ENCODE measurements at places on chromosomes 11 and 22.

GRCh38 chr11:78158987-78159652 is 19.7 kb upstream of the ALG8 start:
- no peak for DNase-seq

- DNase-seq = no peak
Measured at GRCh38 chr11:110219006-110219785, 77.2 kb downstream of the RDX start.

- DNase-seq = no peak
Measured at GRCh38 chr11:73962101-73962705, 11.4 kb downstream of the DNAJB13 start.

DNA sequence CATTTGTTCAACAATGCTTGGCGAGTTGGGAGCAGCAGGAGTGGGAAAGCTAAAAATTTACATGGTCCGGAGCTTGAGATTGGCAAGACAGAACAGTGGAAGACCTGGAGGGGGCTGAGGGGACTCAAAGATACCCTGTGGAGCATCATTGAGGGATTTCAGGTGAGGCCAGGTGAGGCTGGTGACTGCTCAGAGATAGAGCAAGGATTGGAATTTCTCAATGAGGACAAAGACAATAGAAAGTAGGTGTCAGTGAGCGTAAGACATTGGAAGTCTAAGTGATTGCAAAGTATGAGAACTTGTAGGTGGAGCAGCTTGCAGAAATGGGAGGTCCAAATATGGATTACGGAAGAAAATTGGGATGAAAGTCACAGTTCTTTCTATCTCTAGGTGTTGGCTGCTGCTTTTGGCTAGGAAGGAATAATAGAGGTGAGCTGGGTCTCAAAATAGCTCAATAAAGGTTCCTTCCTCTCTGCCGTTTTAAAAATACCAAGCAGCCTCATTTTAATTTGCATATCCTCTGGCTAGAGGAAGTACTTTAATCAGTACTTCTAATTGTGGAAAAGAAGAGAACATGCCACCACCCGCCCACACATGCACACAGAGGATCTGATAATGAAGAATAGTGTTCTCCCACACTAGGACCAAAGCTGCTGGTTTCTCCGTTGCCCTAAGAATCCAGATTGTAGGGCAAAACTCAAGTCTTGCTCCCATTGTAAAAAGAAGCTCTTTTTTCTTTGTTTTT is 41.8 kb upstream of the SORL1-AS1 start:
- no peak for DNase-seq

DNA sequence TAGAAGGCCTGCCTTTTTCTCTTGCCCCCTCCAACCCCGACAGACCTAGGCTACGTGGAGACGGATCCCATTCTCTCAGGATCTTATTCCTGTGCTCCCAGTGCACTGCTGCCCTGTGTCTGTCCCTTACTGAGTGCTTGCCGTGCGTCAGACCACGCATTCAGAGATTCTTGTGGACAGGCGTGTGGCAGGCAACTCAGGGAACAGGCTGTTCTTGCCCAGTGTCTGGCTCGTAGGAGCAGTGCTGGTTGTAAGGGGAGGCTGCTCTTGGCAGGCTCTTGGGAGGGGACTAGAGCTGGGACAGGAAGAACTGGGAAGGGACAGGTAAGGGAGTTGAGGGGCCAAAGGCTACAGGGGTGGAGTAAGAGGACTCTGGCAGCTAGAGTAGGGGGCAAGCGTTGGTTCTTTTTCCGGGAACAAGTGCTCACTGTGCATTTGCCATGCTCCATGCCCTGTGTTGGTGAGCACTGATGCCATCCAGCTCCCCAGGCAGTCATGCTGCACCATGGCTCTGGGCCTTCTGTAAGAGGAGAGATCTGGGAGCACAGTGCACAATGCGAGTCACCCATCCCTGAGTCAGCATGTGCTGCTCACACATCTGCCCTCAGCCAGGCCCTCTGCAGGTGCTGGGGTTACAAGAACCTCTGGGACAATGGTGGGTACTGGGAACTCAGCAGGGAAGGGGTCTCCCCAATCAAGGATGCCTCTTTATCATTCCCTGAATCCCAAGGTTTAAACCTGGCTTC is 119.1 kb downstream of the TBC1D22A start:
- no peak for DNase-seq

GRCh38 chr11:855796-856195 is 13.1 kb downstream of the TSPAN4 start:
- no peak for DNase-seq

DNA sequence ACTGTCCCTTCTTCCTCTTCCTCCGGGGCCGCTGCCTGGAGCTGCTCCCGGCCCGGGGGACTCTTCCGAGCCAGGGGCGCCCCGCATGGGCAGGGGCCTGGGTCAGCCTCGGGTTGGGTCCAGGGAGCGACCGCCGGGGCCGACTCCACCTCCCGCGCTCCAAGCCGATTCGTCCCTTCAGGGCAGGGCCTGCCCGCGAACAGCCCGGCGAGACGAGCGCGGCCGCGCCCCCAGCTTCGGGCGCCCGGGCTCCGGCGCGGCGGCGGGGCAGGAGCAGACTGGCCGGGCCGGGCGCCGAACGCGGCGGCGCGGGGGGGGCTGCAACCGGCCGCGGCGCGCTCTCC is at the start of gene LARGE1:
TSS of gene LARGE1 (minus strand) at position 280 of the 344 bp plus-strand sequence.
- no peak for DNase-seq

- no peak for DNase-seq
Measured at GRCh38 chr11:127632976-127633680, 632.6 kb upstream of the KIRREL3 start.

DNA sequence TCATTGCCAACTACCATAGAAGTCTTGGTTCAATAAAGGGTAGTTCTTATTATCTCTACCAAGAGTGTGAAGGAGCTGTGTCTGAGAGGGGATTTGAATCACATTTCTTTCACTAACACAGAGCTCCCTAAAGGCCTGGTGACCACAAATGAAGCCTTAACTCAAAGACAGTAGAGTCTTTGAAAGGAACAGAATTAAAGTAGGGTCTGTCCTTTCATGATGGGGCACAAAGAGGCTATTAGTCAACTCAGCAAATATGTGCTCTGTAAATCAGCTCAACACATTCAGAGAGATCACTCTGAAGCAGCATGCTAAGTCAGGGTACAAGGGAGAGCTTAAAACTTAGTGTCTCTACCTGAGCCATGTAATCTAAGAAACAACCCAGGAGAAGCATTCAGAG is 212.4 kb upstream of the SYN3 start:
- no peak for DNase-seq

- no peak for DNase-seq
Measured at GRCh38 chr11:27512238-27512637, 5.7 kb upstream of the LIN7C start.

DNA sequence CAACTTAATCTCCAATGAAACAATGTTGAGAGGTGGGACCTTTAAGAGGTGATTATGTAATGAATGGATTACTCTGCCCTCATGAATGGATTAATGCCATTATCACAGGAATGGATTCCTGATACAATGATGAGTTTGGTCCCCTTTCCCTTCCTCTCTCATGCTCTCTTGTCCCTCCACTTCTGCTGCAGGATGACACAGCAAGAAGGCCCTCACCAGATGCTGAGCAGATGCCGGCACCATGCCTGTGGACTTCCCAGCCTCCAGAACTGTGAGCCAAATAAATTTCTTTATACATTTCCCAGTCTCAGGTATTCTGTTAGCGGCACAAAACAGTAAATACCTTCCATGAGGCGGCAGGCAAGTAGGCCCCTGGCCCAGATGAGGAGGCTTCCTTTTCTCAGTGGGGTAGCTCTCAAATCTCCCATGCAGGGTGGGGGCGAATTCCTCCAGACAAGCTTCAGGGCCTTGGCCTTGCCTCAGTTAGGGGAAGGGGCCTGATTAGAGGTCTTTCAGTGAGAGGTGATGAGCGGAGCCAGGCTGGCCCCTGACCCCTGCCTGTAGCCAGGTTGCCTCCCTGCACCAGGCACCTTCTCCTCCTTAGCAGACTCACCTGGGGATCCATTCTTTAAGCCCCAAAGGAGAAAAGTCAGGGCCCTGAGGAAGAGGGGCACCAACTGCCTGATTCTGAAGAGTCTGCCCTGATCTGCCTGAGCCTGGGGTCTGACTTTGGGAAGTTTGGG is 86.0 kb downstream of the RRM1 start:
- no peak for DNase-seq

- no peak for DNase-seq
Measured at GRCh38 chr11:81241672-81242275, 1491.9 kb downstream of the FAM181B start.

- no peak for DNase-seq
Measured at GRCh38 chr11:44840521-44841251, 110.0 kb downstream of the TP53I11 start.

DNA sequence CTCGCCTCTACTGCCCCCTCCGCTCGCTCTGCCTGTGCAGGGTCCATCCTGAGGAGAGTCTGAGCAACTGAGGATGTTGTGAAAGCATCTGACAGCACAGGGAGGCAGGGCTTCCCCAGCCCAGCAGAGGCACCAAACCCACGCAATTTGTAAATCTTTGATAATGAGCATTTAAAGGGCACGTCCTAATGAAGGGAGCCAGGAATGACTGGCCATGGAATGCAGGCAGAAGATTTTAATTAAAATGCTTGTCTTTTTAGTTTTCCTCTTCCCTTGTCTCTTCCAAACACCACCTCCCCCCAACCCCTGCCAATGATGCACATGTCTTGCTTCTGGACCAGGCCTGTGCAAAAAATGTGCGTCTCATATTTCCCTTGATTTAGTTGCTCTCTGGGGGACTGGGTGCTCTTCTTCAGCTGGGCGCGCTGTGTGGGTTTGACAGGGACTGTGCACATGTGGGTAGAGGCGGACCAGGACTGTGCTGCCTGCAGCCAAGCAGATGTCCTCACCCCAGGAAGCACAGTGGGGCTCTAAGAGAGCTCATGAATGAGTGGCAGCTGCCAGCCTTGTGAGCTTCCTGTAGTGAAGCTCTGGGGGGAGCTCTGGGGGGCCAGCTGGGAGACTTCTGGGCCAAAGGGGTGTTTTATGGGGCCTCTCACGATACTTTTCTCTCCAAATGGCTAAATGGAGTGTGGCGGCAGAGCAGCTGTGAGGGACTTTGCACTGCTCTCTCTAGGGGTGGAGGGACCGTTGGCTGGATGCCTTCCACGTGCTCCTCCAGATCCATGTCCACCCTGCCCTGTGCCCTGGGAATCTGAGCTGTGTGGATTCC is 273.5 kb downstream of the ST3GAL4 start:
- no peak for DNase-seq

GRCh38 chr22:28478564-28478963 is 201.1 kb downstream of the TTC28 start:
- DNase-seq = no peak

- DNase-seq = no peak
Measured at GRCh38 chr11:112016765-112017376, 8.3 kb upstream of the DLAT start.

DNA sequence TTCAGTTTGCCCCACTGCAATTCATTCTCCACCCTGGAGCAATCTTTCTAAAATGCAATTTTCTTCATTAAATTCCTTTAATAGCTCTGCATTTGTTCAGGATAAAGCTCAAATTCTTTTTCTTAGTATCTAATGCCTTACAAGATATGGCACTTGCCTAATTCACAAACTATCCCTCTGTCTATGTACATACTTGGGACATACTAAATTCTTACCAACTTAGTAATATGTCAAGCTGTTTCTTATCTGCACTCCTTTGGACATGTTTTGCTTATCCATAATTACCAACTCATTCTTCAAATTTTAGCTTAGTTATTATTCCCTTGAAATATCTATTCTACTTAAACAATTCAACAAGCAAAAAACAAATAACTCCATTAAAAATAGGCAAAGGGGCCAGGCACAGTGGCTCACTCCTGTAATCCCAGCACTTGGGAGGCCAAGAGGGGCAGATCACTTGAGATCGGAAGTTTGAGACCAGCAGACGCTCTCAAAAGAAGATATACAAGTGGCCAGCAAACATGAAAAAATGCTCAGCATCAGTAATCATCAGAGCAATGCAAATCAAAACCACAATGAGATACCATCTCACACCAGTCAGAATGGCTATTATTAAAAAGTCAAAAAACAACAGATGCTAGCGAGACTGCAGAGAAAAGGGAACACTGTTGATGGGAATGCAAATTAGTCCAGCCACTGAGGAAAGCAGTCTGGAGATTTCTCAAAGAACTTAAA is 96.9 kb downstream of the FAM76B start:
- DNase-seq = no peak

- DNase-seq = no peak
Measured at GRCh38 chr11:19892387-19892786, 179.8 kb downstream of the NAV2 start.

- no peak for DNase-seq
Measured at GRCh38 chr11:115222218-115222862, 281.9 kb downstream of the CADM1 start.

DNA sequence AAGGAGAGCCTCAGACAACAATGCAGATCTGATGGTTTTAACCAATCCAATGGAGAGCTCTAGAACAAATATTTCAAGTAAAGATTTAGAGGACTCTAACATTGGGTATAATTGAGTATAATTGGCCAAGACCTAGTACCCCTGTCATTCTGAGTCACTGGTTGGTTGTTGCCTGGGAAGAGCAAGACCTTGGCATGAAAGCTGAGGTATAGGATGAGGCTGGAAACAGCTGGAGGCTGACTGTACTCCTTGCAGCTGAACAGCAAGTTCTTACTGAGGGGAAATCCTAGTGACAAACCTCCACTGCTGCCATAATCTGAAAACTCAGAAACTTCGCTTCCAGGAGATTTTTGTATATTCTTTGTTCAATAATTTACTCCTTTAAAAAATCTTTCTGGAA is 54.3 kb upstream of the MUC15 start:
- no peak for DNase-seq

GRCh38 chr11:8707541-8708191 is 25.1 kb downstream of the RPL27A start:
- no peak for DNase-seq

GRCh38 chr22:44755956-44756361 is 3.6 kb downstream of the ARHGAP8 start:
- no peak for DNase-seq

DNA sequence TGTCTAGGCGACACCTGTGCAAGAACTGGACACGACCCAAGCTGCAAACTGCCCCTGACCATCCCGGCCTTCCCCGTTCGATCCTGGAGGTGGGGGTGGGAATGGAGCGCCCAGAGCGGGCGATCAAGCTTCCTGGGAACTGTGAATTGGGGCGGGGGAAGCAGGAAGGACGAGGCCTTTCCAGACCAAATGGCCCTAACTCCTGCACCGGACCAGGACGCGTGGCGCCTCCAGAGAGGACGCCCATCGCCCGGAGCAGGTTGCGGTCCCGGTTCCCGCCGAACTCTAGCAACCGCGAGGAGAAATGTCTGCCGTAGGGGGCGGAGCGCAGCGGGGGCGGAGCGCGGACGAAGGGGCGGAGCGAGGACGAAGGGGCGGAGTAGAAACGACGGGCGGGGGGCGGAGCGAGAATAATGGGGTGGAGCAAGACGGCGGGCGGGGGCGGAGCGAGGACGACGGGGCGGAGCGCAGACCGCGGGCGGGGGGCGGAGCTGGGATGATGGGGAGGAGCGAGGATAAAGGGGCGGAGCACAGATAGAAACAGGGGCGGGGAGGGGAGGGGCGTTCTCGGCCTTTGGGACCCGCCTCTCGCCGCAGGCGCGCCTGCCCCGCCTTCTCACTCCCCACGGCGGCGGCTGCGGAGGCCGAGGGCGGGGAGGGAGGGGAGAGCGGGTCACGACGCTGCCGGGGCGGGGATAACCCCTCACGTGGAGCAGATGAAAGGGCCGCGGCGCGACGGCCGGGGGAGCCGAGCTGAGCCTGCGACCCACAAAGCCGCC is at the start of gene ZNRF3:
TSS of gene ZNRF3 (plus strand) at position 695 of the 779 bp plus-strand sequence. CDS start 195 bp downstream, outside the sequence.
- DNase-seq = peak; percentile 40

- no peak for DNase-seq
Measured at GRCh38 chr11:31913985-31914384, 102.9 kb upstream of the PAX6 start.

- DNase-seq = no peak
Measured at GRCh38 chr11:69695581-69695980, 8.2 kb downstream of the FGF19 start.
